ENCODE measurements at places on chromosomes 12 and 14.

- no peak for DNase-seq
Observed at GRCh38 chr14:101350021-101350420, 211.3 kb upstream of the DIO3 start.

DNA sequence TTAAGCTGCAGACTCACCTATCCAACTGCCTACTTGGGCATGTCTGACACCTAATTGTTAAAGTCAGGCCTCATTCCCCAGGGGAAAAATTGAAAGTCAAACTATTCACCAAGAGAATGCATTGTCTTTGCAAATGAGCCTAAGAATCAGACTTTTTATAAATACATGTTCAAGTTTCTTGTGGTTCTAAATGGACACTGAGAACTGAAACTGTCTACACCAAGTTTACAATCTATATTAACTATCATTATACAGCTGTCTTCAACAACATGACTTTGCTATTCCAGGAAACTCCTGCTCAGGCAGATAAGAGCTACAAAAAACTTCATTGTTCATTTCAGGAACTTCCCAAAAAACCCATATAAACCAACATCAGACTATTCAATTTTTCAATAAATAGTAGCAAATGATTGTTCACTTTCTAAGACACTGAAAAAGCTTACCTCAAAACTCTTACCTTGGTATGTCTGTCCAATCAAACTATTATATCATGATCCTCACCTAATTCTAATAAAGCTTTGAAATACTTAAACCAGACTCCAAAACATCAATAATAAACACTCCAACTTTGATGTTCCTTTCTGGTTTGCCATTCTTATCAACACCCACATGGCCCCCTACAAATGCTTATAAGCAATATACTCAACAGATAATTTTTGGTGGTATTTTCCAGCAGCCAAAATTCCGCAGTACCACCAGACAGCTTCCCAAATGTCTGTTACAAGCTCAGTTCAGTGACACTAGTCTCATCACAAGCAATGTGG is 24.2 kb downstream of the CDK17 start:
- no peak for DNase-seq

GRCh38 chr14:64698903-64699302 is 5.3 kb upstream of the PLEKHG3 start:
- no peak for DNase-seq

- DNase-seq = no peak
Observed at GRCh38 chr12:15956413-15957185, 45.5 kb downstream of the DERA start.

GRCh38 chr14:72525087-72525915 is 368.6 kb downstream of the DPF3 start:
- no peak for DNase-seq

- DNase-seq = no peak
Observed at GRCh38 chr12:67410246-67410645, 141.1 kb downstream of the CAND1 start.

DNA sequence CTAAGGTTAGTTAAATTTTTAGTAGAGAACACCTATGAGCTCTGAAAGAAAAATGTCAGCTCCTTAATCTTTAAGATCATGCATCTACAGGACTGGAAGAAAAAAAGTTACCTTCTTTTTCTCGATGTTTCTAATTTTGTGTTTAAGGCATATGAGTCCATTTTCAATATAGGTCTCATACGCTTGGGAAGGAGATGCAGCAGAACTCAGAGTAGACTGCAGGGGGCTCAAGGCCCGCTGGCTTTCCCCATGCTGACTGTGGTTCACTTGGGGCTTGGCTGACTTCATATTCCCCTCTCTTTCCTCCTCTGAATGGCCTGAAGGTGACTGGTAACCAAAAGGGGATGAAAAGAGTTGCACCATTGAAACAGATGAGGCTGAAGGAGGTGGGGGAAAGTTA is 1.5 kb downstream of the CAPRIN2 start:
- peak; percentile 55 for DNase-seq

DNA sequence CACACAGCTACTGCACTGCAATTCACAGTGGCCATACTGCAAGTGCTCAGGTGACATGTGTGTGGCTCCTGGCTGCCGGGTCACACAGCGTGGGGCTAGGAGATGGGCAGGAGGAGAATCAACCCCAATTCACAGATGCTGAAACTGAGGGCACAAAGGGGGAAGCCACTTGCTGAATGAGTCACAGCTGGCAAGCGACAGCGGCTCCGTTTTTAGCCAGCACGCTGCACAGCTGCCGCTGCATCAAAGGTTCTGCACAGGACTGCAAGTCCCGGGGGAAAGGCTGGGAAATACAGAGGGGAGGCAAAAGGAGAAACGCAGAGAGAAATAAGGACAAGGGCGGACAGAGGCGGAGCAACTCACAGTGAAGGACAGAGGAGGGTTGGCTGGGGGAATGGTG is 57.9 kb downstream of the KDM2B start:
- DNase-seq = no peak

DNA sequence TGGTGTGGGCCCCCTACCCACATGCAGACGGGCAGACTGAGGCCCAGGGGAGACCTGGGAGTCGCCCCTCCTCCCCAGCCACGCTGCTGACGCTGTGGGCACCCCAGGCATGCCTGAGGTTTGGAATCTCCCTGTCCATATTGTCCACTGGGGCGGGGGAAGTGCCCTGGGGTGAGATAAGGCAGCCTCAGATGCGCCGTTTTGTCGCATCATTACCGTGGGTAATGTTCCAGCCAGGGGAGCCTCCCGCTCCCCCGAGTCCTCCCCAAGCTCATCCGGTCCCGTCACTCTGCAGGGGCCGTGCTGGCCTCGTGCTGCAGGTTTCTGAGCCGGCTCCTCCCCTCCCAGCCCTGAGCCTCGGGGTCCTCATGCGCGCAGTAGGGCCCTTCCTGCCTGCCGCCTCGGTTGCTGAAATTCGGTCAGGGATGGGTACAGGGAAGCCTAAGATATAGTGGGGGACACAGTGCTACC is 11.4 kb downstream of the INF2 start:
- DNase-seq = no peak

- DNase-seq = no peak
Observed at GRCh38 chr12:22797701-22798100, 172.7 kb downstream of the ETNK1 start.

DNA sequence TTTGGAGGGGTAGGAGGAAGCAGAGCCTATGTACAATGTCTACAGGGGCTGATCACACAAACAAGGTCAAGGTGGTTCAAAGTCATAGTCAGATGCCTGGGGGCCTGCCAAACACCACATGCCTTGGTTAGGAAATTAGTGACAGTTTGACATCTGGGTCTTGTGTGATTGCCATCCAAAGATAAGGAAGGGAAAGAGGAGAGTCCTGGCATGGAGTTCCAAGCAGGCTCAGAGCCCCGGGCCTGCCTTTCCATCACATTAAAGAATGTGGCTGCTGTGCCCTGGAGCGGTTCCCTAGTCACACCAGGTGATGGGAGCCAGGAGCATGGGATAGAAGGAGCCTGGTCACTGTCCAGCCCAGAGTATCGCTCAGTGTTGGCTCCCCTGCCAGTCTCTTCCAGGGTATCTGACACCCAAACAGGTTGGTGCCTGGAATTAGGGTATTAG is 53.6 kb upstream of the BCL2L14 start:
- no peak for DNase-seq

- DNase-seq = peak; percentile 46
Observed at GRCh38 chr14:41606532-41607303, at the start of gene LRFN5. LRFN5 (plus strand) TSS chr14:41606876.

GRCh38 chr12:119825262-119825661 is 51.9 kb downstream of the CIT start:
- DNase-seq = no peak

DNA sequence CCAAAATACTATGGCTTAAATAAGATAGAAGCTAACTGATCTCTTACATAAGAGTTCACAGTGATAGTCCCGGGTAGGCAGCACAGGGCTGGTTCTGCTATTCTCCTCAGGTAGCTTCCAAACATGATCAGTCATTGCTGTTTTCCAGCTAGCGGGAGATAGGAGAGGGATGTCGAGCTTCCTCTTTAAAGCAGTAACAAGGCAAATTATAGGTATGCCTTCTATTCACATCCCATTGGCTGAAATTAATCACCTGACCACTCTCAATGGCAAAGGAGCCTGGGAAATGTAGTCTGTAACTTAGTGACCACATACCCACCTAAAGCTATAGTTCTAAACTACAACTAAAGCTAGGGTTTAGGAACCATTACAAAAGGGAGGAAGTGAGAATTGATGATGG is 34.5 kb upstream of the VRK1 start:
- DNase-seq = peak; percentile 80

- DNase-seq = no peak
Observed at GRCh38 chr12:42469355-42470175, 120.0 kb downstream of the PRICKLE1 start.

DNA sequence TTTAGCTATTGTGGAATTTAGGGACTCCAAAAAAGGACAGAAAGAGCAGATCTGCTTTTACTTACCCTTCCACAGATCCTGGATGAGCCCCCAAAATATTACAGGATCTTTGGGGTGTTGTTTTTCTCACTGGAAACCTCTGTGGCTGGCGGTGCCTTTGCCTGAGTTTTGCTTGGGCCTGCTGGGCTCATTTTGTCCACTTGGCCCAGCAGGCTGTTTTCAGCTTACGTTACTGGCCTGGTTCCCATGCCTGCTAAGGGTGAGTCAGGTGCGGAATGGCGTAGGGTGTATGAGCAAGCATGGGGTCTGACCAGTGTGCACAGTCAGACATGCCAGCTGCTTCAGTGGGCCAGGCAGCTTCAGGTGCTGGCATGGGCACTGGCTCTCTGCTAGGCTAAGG is 45.8 kb downstream of the HSD17B6 start:
- DNase-seq = peak; percentile 9

DNA sequence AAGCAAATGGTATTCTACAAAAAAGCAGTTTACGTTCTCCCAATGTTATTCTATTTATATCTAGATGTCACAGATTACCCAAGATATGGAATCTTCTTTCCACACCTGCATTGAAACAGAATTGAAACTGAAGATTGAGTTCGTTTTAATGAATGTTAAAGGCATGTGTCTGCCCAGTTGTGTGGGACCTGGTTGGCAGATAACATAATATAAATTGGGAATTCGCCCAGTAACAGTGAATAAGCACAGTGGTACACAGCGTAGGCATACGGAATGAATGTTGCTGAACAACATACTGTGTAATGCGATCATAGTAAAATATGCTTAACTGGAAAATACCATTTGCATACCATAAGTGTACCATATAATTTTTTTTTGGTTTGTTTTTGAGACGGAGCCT is 4.3 kb downstream of the KHNYN start:
- DNase-seq = no peak

- no peak for DNase-seq
Observed at GRCh38 chr12:106239241-106239950, 8.4 kb downstream of the CKAP4 start.

DNA sequence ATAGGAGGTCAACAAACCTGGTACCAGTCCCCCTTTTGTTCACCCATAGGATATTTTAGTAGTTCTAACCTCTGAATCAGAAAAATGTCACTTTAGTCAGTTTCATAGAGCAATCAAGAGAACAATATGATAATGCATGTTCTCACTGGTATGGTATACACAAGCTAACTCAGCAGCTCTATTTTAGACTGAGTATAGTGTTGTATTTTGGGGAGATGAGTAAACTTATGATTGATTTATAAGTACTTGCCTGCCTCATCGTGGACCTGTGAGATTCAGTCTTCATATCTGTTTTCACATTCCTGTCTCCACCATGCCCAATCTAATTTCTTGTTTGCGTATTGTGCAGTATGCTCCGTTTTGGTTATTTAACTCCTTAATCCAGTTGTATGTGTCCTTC is 20.9 kb downstream of the COX16 start:
- DNase-seq = no peak

GRCh38 chr12:101927999-101928398 is 50.6 kb downstream of the DRAM1 start:
- DNase-seq = no peak

- DNase-seq = peak; percentile 84
Observed at GRCh38 chr12:64187370-64187769, 34.7 kb downstream of the KICS2 start.

GRCh38 chr14:93799989-93800921 is 12.0 kb upstream of the PRIMA1 start:
- no peak for DNase-seq

DNA sequence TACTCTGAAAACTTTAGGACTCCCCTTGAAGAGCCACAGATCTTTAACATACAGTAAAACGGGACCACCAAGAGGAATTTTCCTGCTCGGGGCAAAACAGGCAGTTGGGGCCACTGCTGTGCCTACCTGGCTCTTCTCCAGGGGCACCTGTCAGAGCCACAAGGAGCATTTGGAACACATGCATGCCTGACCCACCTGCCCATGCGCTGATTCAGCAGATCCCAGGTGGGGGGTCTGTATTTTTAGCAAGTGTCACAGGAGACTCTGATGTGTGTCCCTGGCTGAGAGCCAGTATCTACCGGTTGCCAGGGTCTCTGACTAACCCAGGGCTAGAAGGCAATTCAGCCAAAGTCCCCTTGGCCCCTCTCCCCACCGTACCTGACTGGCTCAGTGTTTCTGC is 6.5 kb downstream of the CTDSP2 start:
- no peak for DNase-seq

GRCh38 chr12:12207746-12208145 is 59.1 kb downstream of the LRP6 start:
- no peak for DNase-seq

GRCh38 chr12:77082021-77082420 is 16.7 kb upstream of the E2F7 start:
- no peak for DNase-seq

Data from choroid plexus epithelial cell (primary cell).